NAMALWA (cell line): ENCODE measurements at places on chromosomes 12 and 14.

DNA sequence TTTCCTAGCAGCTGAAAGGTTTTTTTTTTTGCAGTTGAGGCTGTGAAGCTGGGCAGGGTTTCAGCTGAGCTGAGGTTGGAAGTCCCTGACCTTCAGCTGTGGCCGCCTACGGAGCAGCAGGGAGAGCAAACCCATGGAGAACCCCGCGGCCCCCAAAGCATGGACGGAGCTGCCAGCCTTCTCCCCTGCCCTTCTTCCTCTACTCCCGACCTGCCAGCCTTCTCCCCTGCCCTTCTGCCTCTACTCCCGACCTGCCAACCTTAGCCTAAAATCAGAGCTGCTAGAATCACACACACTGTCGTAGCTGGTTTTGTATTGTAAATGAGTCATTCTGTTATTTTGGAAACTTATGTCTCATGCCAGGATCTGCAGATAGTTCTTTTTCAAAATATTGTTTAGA lies 74.6 kb downstream of the PPP2R5C start:
- no peak for DNase-seq

- no peak for DNase-seq
Measured at GRCh38 chr14:65803885-65804284, 391.4 kb downstream of the FUT8 start.

GRCh38 chr12:54602661-54603060 lies 14.2 kb upstream of the PPP1R1A start:
- DNase-seq, result no peak

GRCh38 chr12:114218136-114218535 lies 187.8 kb downstream of the TBX5 start:
- DNase-seq, result no peak

- DNase-seq, result no peak
Measured at GRCh38 chr14:75752086-75752485, 91.0 kb downstream of the TTLL5 start.

- no peak for DNase-seq
Measured at GRCh38 chr12:28027947-28028724, 55.6 kb upstream of the PTHLH start.

DNA sequence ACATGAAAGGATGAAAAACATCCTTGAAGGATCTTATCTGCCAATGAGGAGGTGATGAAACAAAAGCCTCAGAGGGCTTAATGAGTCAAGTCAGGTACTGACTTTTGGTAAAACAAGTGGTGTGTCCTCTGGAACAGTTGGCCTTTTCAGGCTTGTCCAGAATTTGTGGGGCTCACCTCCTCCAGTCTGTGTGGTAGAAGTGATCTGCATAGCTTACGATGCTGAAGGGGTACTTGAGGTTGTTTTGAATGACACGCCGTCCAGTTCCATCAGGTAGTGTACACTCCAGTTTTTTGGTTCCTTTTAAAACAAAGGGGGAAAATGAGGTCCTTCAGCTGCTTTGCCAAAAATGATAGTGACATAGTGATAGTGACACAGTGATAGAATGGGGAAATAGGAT lies 17.0 kb downstream of the RTRAF start:
- DNase-seq, result no peak

GRCh38 chr12:67354966-67355365 lies 85.8 kb downstream of the CAND1 start:
- no peak for DNase-seq

DNA sequence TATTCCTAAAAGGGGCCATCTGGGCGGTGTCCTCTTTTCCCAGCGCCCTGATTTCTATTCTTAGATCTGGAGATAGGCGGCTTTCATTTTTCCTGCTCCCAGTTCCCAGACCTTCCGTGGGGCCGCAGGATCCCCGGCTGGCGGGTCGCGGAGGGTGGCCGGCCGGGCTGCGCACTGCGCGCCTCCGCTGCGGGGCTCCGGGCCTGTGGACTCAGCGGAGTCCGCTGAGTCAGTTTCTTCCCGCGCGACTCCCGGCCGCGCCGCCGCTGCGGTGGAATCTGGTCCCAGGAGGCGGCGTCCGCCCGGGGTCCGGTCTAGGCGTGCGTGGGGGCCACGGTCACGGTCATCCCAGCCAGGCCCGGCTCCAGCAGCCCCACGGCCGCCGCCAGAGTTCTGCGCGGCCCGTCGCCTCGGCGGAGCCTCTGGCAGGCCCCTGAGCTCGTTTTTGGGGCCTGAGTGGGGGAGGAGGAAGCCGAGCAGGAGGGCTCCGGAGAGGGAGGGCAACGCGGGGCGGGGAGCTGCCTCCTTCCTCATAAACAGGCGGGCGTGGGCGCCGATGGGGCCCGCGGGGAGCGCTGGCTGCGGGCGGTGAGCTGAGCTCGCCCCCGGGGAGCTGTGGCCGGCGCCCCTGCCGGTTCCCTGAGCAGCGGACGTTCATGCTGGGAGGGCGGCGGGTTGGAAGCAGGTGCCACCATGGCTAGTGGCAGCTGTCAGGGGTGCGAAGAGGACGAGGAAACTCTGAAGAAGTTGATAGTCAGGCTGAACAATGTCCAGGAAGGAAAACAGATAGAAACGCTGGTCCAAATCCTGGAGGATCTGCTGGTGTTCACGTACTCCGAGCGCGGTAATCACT lies at the start of gene LRRK2:
Gene LRRK2 (plus strand): TSS at position 559 of the 853 bp plus-strand sequence. CDS start 135 bp downstream, at position 694.
- peak; percentile 62 for DNase-seq

DNA sequence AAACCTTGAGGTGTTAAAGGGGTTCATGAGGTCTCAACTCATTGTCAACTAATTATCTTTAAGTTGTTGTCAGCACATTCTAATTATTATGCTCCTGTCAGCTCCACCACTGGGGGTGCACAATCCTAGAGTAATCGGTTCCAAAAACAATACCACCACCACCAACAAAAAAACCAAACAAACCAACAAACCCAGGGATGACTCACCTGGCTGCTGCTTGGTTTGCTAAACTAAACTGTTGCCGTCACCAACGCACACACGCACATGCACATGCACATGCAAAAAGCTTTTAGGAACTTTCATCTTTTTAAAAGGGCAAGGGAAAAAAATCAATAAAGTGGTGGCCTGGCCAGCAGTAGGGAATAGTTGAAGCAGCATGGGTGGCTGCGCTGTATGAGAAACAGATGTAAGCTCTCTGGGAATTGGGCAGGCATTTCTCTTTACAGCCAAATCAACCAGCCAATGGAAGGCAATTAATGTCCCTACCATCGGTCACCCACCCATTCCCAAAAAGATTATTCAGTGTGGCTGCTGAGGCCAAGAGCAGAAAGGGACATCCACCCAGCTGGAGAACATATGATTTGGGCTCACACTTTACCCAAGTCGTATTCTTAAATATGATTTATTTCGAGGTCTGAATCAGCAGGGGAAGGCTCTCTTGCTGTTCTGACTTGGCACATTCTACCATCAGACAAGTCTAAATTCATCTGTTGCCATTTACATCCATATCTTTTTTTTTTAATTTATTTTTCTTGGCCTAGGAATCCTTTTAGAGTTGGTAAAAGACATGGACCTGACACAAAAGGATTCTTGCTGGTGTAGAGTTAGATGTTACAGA lies 20.0 kb downstream of the TMEM30B start:
- no peak for DNase-seq

GRCh38 chr14:76930549-76930948 lies 98.0 kb downstream of the IRF2BPL start:
- DNase-seq, result no peak

GRCh38 chr12:12181511-12181910 lies 85.3 kb downstream of the LRP6 start:
- DNase-seq, result no peak

DNA sequence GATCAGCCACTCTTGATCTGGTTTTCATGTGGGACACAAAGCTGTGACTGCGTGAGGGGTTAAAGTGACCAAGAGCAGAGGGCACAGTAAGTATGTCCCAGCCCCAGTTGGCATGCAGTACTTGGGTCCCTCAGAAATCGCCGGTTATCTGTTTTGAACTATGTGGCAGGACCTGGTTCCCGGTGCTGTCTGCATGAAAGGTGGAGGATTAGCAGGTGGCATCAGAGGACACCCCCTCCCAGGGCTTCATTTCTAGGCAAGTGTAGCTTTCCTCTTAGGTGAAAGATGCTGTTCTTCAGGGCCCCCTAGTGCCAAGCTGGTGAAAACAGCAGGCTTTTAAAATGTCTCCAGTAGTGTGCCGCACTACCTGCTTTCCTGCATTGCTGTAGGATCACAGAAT lies 57.1 kb downstream of the ATG14 start:
- peak; percentile 39 for DNase-seq

GRCh38 chr12:97050509-97050908 lies 143.5 kb downstream of the NEDD1 start:
- no peak for DNase-seq

- DNase-seq, result no peak
Measured at GRCh38 chr14:101193845-101194372, 290.4 kb upstream of the RTL1 start.

GRCh38 chr14:41285186-41285748 lies 321.4 kb upstream of the LRFN5 start:
- peak; percentile 1 for DNase-seq

DNA sequence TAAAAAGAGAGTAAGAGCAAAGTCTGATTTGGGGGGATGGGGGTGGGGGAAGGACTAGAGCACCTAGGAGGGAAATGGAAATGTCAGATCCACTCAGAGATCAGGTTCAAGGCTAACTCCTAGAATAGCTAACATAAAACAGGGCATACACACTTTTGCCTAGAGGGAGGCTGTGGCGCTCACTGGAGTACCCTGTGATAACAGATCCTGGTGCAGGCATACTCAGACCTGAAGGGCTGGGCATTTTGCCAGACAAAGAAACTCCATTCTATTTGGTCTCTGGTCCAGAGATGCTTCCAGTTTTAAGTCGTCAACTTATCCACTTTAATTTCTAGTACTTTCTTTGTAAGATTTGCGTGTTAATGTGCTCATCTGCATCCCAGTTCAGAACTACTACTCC lies 5.8 kb downstream of the CTDSP2 start:
- DNase-seq, result no peak

DNA sequence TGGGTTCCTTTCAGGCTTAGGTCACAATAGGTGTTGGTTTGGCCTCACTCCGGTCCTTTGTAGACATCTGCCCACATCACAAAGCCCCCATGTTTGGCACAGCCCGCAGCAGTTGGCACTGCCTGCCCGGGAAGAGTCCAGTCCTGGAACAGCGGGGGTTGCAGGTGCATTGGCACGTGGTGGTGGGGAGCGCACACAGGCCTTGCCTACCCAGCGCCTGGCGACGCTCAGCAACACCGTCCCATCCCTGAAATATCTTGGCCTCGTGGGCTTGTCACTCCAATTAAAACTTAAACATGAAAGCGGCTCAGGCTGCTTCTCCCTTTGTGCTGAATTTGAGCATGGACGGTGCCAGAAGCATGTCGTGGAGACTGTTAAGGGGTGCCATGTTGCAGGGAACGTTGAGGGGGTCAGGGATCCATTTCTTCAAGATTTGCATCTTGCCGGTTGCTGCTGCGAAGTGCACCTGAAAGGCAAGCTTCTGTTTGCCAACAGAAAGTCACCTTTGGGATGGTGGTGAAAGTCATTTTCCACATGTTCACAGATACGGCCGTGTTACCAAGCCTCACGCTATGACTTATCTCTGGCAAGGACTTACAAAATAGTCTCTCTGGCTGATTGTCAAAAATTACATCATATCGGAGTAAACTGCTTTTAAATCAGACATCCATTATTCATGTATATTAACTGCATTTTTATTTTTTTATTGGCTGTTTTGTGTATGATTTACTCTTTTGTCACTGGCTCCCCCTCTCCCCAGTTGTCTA lies 91.5 kb downstream of the FBXW8 start:
- no peak for DNase-seq

GRCh38 chr12:112969547-112970306 lies 8.6 kb upstream of the OAS2 start:
- DNase-seq, result no peak

GRCh38 chr12:18496156-18496555 lies 234.8 kb downstream of the PIK3C2G start:
- no peak for DNase-seq

DNA sequence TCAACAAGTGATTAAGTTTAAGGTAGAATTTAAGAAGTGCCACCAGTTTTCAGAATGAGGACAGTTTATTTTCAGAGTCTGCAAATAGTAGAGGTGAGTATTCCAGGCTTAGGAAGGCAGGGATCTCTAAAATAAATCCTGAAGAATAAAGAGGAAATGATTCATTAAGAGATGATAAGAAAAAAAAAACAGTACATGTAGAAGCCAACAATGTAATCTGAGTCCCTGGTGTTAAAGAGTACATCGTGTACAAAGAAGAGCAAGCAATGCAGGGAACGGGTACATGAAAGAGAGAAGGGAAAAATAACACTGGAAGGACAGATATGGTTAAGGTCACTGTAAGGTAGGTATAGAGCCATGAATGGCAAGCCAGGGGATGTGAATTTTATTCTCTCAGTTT lies 95.2 kb upstream of the FOXG1 start:
- DNase-seq, result no peak

GRCh38 chr14:22536853-22537338 lies 52.1 kb downstream of the DAD1 start:
- no peak for DNase-seq

- no peak for DNase-seq
Measured at GRCh38 chr14:68284834-68285233, 465.3 kb downstream of the RAD51B start.

DNA sequence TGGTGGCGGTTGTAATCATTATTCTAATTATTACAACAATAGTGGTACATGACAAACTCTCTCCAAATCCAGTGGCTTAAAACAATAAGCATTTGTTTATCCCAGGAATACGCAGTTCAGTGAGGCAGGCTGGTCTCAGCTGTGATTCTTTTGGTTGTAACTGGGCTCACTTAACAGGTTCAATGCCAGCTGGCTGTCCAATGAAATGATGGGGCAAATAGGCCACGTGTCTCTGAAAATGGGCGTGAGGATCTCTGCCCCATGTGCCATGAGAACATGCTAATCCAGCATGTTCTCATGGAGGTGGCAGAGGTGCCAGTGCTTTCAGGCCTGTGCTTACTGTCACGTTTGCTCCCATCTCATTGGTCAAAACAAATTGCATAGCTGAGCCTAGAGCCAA lies 73.1 kb upstream of the CLMN start:
- DNase-seq, result no peak

DNA sequence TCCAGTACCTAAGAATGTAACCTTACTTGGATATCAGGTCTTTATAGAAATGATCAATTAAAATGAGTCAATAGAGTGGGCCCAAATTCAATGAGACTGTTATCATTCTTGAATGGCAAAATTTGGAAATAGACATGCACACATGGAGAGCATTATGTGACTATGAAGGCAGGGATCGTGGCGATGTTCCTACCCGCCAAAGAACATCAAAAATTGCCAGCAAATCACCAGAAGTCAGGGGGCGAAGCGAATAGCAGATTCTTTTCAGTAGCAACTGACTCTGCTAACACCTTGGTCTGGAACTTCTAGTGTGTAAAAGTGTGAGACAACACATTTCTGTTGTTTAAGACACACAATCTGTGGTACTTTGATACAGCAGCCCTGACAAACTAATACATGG lies 192.5 kb downstream of the ACSS3 start:
- no peak for DNase-seq

DNA sequence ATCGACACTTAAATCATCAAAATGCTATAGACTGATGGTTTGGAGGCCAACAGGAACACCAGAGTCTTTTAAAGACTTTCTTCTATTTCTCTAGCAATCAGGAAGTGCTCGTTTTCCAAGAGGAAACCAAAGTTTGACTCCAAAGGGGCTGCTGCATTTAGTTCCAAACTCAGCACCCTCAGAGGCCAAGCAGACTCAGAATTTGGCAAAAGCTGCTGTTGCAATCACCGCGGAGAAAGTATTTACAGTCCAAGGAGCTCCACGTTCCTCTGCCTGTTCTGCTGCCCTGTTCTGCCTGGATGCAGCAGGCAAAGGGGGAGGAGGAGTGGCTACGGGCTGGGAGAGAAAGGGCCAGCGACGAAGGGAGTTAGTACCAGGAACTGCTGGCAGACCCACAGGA lies 325.1 kb downstream of the BCL11B start:
- DNase-seq, result no peak

- DNase-seq, result peak; percentile 31
Measured at GRCh38 chr14:42110167-42110566, 503.5 kb downstream of the LRFN5 start.
